Muscle of leg (tissue), 16 donors: ENCODE measurements at places on chromosomes 1 and 21.

- no peak for DNase-seq
These were observed 22.7 kb downstream of the RIT1 start for GRCh38 chr1:155888481-155888880.

GRCh38 chr1:156705321-156705917, at the start of gene CRABP2:
CRABP2 (minus strand) TSS chr1:156705583; CDS start chr1:156705446, 137 bp downstream.
- peak; percentile 89 for DNase-seq

DNA sequence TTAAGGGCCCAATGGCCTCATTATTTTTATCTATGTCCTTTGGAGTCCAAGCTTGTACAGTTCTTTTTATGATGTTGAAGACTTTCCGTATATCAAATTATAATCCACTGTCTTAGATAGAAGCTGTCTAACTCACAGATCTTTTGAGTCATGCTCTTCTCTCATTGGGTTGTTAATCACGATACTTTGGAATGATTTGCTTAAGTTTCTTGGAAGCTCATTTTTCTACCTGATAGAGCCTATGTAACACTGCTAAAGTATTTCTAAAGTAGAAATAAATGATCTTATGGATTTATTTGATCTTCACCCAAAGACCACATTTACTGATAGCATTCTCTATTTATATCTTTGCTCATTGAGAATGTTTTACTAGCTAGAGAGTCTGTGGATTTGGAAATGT, 1554.1 kb downstream of the PLA2G4A start:
- no peak for DNase-seq

- DNase-seq: no peak
These were observed 124.3 kb downstream of the CENPF start for GRCh38 chr1:214727274-214727673.

GRCh38 chr1:111793923-111794322, 38.2 kb downstream of the DDX20 start:
- DNase-seq: no peak

DNA sequence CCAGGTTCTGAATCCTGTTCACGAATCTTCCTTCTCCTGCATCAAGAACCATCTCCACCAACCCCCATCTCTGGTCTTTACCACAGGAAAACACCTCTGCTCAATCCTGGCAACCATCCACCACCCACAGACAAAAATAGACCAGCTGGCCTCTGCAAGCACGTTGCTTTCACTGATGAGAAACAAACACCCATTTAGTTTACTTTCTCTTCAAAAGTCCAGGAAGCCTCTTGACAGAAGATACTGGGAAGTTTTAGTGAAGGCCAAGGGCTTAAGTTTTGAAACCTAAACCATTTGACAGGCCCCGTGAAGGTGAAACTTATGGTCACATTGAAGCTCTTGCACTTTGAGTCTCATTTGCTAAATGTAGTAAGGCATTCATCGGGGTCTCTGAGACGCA, 122.6 kb upstream of the PPP2R5A start:
- peak; percentile 48 for DNase-seq

DNA sequence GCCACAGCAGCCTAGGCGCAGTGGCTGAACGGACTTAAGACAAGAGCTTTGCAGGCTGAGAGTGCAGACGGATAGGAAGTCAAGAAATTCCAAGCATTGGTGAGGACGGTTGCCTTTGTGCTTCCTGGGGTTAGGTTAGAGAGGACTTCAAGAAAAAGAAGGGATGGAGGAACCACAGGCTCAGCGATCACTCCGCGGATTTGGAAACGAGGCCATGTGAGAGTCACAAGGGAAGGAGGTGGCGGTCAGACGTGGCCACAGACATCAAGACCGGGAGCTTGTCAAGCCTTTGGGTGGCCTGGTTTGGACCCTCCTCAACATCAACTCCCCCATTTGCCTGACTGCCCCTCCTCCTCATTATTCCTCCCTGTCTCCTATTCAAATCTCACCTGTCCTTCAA, 62.3 kb downstream of the NID1 start:
- no peak for DNase-seq

GRCh38 chr21:8994640-8995511, 1526.5 kb upstream of the TPTE start:
- DNase-seq: no peak

DNA sequence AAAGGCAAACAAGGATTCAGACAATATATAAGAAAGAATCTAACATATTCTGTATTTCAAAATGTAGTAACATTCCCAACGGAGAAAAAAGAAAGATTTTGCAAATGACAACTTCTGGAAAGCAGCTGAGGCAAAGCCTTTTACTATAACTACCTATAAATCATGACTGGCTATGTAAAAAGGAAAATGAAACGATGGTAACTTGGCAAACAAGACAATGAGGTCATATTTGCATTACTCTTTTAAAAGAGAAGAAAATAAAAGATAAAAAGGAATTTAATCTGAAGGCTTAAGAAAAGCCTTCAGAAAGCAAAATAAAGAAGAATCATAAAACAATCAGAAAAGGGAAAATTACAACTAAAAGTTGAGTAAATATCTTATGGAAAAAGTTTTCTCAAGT, 25.1 kb upstream of the ASPM start:
- DNase-seq: peak; percentile 46

- DNase-seq: no peak
These were observed 23.7 kb upstream of the DAB1 start for GRCh38 chr1:57447551-57447950.

GRCh38 chr1:161098210-161099068, at the start of gene KLHDC9:
KLHDC9 (plus strand) TSS chr1:161098361; CDS start chr1:161098536, 175 bp downstream.
- peak; percentile 80 for DNase-seq

- DNase-seq: no peak
These were observed 75.5 kb downstream of the FOXD2 start for GRCh38 chr1:47513393-47513792.

DNA sequence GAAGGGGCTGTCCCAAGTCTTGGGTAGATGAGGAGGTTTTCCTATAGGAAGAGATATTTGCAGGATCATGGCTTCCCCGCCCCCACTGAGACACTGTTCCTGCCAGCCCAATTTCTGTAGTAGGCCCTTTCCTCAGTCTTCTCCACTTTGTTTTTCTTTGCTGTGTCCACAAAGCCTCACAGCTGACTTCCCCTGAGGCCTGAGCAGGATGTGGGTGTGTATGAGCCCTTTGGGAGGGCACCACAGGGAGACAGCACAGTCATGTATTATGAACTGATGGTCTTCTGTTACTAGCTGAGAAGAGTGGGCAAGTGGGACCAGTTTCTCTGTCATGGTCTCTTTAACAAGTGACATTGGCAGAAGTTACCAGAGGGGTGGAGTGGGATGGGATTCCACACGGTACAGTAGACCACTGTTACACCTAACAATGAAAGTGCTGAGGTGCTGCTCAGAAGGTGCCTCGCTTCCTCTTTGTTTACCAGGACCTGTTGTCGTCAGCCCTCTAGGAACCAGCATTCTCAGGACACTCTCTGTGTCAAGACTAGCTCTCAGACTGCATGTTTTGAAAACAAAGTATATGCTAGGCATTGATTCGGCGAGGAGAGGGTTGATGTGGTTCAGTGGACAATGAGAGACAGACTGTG, 253.8 kb upstream of the HOOK1 start:
- no peak for DNase-seq

DNA sequence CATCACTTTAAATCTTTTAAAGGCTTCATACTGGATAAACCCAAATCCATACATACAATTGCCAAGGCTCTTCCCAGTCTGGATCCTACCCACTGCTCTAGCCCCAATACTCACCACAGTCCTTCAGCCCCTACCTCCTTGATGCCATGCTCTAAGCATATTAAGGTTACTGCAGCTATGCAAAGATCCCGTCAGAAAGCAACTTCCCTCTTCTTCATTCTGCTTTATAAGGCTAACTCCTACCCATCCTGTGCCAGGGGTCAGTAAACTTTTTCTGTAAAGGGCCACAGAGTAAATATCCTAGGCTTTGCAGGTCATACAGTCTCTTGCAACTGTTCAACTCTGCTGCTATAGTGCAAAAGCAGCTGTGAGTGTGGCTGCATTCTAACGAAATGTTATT, 34.3 kb upstream of the MTF1 start:
- no peak for DNase-seq

DNA sequence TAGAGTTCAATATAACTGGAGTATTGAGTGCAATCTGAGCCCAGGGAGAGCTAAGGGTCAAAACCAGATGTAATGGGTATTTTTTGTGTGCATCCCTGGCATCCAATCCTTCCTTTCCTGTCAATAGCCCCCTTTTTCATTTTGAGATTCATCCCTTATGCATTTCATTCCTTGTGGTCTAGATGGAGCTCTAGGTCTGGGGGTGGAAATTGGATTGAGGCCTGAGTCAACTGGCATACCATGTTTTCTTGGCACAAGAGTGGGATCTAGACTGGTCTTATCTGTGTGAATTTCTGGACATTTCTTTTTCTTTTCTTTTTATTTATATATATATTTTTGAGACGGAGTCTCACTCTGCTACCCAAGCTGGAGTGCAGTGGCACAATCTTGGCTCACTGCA, 67.3 kb upstream of the RAB3GAP2 start:
- DNase-seq: no peak

GRCh38 chr1:32765570-32766327, 51.4 kb downstream of the YARS1 start:
- no peak for DNase-seq

- DNase-seq: peak; percentile 3
These were observed 3.6 kb downstream of the GUK1 start for GRCh38 chr1:228143480-228144192.

GRCh38 chr1:75908717-75909152, 23.5 kb downstream of the ASB17 start:
- peak; percentile 37 for DNase-seq

- DNase-seq: peak; percentile 64
These were observed 38.4 kb upstream of the SPAG17 start for GRCh38 chr1:118223426-118223825.

DNA sequence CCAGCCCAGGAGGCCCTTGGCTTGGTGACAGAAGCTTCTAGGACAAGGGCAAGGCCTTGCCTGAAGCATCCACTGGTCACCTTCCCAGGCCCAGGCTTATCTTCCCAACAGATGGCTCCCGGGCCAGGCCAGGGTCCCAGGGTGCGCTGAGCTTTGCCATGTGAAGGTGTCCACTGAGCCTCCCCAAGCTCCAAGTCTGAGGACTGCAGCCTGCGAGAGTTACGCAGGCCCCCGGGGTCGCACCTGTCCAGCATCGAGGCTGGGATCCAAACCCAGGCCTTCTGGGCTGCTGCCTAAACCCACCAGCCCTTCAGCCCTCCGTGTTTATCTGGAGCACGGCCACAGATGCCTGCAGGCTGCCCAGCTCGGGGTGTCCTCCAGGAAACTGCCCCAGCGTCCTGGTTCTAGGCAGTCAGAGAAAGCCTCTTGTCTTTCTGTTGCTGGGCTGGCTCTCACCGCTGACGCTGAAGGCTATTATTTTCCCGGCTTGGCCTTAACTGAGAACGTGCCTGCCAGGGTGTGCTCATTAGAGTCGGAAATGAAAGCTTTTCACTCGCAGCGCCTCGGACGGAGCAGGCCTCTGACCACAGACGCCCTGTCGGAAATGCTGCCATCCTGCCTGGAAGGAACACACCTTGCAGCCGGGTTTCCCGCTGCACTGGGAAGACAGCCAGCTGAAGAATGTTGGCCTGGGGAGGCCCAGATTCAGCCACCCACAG, 71.4 kb downstream of the MEGF6 start:
- DNase-seq: peak; percentile 84

- no peak for DNase-seq
These were observed 58.1 kb downstream of the SERBP1 start for GRCh38 chr1:67372136-67372535.

DNA sequence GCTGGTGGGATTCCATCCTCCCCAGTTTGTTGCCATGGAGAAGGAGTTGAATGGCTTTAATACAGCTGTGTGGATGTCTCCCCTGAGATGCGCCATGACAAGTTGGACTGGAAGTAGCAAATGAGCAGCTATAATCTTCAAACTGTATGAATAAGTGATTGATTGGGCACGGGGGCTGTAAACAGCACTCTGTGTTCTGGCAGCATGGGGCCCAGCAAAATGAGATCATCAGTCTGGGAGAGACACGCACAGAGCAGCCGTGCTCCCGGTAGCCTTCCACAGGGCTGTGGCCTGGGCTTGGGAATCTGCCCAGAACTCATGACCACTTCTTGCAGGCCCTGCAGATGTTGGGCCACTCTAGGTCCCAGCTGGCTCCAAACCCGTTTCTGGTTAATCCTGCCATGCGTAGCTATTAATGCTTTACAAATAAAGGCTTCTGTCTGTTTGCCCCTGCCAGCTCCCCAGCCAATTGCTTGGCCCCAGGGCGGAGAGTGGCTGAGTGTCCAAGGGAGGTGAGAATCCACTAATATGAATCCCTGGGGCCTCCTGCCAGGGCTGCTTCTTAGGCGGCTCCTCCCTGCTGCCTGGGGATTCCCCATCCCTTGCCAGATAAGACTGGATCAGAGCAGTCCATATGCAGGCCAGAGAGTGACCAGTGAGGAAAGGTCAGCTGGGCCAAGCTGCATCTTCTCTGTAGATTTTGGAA, 642.9 kb downstream of the AJAP1 start:
- peak; percentile 86 for DNase-seq

- no peak for DNase-seq
These were observed 4.8 kb upstream of the IFNLR1 start for GRCh38 chr1:24191860-24192259.

DNA sequence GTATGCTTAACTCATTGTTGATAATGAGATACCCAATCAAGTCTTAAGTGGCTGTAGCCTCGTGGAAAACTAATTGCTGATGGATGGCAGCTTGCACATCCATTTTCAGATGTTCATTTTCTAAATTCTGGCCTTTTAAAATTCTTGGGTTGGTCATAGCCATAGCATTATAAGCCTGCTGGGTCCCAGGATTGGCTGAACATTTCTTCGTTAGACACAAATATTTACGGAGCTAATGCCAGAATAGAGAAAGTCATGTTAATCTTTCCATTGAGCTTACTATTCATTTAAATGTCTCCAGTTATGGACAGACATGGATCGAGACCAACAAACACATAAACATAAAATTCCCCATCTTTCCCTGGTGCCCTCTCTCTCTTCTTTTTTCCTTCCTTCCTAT, 32.5 kb downstream of the CENPF start:
- DNase-seq: no peak

- peak; percentile 5 for DNase-seq
These were observed 5.1 kb downstream of the SDC3 start for GRCh38 chr1:30903343-30904034.

DNA sequence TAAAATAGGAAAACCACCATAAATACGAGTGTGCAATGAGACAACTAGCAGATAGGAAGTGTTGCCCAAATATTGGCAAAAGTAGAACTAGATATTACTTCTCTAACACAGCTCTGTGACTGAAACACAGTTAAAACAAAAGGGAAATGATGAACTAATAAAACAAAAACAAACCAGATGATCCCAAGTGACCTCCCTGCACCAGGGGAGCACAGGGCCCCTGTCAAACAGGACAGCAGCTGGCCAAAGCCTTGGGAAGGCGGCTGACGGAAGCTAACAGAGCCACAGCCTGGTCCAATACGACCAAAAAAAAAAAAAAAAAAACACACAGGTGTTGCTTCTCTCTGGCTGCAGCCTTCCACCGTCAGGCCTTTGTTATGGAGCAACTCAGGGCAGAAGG, 17.8 kb downstream of the ZBTB17 start:
- peak; percentile 11 for DNase-seq

GRCh38 chr1:20830378-20830777, 43.3 kb upstream of the HP1BP3 start:
- DNase-seq: no peak

DNA sequence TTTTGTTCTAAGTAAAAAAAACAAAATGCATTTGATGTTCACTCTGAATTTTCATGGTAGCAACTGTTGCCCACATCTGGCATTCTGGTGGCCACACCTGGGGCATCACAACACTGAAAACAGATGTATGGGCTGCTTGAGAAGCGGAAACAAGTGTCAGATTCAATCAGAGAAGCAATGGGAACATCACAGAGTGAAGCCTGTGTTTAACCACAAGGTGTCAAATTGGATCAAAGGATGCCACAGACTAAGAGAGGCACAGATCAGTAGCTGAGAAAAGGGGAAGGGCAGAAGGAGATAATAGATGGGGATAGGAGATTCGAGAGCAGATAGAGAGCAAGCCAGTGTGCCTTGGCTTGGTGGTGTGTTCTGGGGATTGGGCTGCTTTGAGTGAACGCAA, 49.8 kb upstream of the MTF2 start:
- DNase-seq: no peak
